ENCODE measurements at places on chromosomes 3 and 15. TPM values are rescaled to one million over a fixed set of nuclear protein-coding genes. Genes with fewer than 3 reads are reported as not detected.

- no peak for DNase-seq
Observed at GRCh38 chr3:89787979-89788378, 680.6 kb downstream of the EPHA3 start.

DNA sequence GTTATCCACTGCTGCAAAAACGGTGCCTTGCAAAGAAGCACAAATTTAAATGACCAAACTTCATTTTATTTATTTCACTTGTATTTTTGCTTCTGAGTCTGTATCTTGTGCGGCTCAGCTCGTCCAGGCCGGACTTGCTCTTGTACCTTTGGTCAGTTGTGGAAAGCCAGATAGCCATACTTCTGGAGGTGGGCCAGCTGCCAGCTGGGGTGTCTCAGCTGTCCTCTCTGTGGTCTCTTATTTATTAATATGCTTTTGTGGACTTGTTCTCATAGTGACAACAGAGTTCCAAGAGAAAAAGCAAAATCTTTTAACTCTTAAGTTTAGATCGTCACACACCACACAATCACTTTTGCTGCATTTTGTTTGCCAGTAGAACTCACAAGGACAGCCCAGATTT lies 87.7 kb downstream of the IL1RAP start:
- DNase-seq = peak; percentile 19

DNA sequence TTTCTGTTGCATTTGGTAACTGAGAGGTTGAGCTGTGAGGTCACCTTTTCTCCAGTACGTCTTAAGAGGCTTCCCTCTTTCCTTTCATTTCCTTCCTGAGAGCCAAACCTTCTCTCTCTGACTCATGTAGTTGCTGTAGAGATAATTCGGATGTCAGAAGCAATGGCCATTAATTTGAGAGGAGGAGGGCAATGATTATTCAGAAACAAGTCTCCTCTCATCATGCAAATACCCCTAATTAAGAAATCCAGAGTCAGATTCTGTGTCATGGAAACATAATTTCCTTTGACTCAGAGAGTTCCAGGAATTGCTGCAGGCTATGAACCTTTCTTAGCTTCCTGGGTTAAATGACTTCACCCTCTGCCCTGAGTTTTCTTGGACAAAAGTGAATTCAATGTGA lies 59.0 kb upstream of the GSK3B start:
- DNase-seq = no peak

GRCh38 chr3:85360742-85361387 lies 402.1 kb downstream of the CADM2 start:
- DNase-seq = no peak

DNA sequence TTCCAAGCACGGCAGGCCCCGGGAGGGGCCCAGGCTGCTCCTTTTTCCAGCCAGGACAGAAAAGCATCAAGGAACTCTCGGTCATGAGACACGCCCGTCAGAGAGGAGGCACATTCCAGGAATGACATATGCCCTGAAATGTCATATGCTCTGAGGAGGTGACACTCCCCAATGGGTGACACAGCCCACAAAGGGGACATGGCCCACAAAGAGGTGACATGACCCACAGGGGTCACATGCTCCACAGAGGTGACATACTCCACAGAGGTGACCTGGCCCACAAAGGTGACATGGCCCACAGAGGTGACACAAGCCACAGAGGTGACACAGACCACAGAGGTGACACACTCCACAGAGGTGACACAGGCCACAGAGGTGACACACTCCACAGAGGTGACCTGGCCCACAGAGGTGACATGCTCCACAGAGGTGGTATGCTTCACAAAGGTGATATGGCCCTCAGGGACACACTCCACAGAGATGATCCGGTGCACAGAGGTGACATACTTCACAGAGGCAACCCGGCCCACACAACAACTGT lies 79.2 kb downstream of the ABHD5 start:
- DNase-seq = no peak

The SCN5A gene
- total RNA-seq = 0.72 TPM

DNA sequence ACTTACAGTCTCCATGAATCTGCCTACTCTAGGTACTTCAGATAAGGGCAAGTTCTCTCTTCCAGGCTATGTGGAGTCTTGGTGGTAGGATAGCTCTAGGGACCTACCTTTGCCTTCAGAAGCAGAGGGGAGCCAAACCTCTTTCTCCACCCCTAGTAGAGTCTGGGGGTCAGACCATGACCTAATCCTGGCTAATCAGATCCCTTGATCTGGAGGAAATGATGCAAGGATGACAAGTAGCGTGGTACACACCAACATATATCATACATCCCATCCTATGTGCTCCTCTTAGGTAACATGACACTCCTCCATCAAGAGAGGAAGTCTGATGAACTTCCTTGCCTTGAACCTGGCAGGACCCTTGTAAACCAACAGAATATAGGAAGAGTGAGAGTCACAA lies 15.4 kb upstream of the PLA2G4F start:
- DNase-seq = no peak

The ROBO2 gene
- total RNA-seq = 1.3 TPM

DNA sequence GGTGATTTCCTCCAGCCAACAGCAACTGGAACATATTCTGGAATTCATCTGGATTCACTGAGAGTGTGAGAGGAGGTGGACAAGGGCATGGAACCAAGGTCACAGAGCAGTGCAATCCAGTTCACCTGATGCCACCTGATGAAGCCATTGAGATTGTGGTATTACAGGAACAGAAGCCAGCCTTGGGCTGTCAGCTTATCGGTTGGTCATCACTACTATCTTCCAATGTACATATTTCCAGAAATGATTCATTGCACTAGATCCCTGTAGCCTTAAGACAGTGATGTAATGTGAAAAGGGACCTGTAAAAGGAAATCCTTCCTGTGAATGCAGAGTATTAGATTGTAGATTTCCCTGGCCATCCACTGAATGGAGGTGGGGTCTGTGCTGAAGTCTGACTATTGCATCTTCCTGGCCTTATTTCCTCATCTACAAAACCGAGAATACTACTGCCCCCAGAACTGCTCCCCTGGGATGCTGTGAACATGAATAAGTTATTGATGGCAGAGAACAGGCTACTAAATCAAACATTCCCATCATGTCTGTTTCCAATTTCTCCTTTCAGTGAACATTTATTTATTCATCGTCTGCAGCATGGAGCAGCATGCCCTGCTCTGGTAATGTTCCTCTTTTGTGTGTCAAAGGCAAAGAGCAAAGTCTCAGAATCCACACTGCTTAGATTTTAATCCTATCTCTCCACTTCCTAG lies 47.4 kb upstream of the TPM1 start:
- DNase-seq = no peak

GRCh38 chr3:129132097-129132866 lies 10.7 kb upstream of the RAB43 start:
- no peak for DNase-seq

- no peak for DNase-seq
Observed at GRCh38 chr15:92049290-92049989, 195.9 kb downstream of the SLCO3A1 start.

DNA sequence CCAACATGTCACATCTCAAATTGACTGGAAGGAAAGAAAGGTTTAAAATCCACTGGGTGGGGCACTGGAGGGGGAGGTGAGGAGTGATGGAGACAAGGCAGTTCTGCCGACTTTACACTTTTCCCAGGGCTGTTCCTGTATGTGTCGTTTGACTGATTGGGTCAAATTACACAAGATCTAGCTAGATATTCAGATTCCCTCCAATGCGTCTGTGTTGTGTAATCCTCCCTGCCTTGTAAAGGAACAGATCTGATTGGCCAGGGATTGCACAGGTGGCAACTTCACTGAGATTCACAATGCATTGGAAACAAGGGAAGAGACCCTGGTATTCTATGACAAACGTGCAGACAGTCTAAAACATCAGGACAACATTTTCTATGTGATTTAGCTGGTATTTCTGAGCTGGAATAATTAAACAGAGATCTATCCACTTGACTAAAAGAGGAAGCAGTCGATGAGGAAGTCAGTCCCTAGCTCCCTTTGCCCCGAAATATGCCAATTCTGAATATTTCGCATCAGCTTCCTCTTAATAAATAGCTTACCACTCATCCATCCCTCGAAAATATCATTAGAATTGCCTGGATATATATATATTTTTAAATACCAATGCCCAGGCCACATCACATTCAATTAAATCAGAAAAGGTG lies 312.9 kb downstream of the RORA start:
- no peak for DNase-seq

DNA sequence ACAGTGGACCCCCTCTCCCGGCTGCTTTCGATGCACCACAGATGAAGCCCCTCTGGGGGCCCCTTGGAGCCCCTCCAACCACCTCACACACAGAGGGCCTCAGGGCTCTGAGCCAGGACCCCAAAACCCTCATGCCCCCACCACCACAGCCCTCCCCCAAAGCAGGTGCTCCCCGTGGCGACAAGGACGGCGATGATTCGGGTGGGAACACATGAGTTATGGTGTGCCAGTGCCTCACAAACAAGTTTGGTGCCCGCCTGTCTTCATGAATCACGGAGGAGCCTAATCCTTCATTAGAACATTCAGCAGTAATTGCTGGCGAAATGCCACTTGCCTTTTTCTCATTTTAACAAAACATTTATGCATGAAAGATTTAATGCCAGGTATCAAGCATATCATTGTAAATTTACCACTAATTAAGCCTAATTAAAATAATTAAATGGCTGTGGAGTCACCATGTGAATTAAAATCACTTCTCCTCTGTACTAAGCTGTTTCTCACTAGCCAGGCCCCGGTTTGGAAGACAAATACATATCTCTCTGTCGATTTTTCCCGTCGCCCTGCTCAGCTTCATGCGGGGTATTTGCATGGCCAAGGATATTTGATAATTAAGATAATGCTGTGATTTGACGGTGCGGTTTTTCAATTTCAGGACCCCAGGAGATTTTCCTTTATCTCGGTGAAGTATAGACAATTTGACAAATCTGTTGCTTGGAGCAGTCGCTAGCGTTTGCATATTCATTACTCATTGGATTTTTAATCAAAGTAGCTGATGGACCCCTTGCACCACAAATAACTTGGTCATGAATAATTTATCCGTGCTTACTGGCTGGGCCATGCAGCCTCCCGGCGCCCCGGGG lies 157.0 kb downstream of the TLE3 start:
- DNase-seq = no peak

The FOXB1 gene
- total RNA-seq = not detected

The GP5 gene
- total RNA-seq = 0.22 TPM

DNA sequence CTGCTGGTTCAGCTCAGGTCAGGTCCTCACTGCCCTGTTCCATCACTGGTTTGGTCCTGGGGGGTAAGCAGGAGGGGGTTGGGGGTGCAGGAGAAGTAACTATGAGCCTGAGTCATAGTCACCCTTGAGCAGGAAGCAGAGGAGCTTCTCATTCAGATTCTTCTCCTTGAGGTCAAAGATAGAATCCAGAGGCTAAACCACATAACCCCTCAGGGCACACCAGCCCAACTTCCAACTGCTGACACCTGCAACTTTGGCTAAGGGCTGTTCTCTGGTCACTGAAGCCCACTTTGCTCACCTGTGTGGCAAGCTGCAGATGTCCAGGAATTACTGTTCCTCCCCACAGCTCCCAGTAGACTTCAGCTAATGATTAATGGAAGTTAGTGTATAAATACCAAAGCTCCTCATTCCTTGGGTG lies 48.8 kb upstream of the LRRFIP2 start:
- DNase-seq = peak; percentile 38

DNA sequence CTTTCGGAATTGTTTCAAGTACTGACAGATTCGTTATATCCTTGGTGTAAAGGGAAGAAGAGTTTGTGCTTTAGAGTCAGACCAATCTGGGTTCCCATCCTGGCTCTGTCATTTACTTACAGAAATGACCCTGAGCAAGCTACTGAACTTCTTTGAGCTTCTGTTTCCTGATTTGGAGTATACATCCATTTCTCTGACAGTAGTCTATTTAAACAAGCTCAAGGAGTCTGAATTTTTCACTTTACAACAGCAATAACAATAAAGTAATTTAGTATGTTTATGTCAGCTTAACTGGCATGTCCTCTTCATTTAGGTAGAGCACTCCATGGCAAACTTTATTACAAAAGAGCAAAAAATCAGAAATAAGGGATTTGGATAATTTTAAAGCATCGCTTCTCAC lies 27.8 kb downstream of the FAM98B start:
- DNase-seq = no peak

The GHSR gene
- not detected for total RNA-seq

The EPB42 gene
- total RNA-seq = not detected

DNA sequence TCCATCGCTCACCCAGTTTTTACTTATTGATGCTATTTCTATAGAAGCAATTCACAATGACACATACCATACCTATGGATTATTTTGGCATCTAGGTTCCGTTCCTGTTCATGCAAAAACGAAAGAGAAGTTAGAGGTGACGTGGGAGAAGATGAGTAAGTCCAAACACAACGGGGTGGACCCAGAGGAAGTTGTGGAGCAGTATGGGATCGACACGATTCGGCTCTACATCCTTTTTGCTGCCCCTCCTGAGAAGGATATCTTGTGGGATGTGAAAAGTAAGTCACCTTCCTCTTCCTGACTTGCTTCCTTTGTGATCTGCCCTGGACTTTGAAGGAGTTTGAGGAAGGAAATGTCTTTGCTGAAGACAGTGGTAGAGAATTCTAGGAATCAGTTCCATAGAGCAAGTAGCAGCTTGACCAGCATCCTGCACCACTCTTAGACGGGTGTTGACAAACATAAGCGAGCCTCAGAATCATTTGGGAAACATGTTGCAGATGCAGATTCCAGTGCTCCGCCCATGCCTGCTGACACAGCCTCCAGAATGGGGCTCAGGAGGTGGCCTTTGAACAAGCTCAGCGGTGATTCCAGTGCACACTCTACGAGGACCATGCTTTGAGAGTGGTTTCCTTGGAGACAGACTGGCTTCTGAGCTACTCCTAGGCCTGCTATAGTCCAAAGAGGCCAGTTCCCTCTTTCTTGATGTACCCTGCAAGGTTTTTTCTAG lies 78.4 kb upstream of the LIMD1 start:
- no peak for DNase-seq

The DUOXA1 gene
- 1.4 TPM for total RNA-seq

- no peak for DNase-seq
Observed at GRCh38 chr3:176208915-176209314, 988.4 kb downstream of the TBL1XR1 start.

DNA sequence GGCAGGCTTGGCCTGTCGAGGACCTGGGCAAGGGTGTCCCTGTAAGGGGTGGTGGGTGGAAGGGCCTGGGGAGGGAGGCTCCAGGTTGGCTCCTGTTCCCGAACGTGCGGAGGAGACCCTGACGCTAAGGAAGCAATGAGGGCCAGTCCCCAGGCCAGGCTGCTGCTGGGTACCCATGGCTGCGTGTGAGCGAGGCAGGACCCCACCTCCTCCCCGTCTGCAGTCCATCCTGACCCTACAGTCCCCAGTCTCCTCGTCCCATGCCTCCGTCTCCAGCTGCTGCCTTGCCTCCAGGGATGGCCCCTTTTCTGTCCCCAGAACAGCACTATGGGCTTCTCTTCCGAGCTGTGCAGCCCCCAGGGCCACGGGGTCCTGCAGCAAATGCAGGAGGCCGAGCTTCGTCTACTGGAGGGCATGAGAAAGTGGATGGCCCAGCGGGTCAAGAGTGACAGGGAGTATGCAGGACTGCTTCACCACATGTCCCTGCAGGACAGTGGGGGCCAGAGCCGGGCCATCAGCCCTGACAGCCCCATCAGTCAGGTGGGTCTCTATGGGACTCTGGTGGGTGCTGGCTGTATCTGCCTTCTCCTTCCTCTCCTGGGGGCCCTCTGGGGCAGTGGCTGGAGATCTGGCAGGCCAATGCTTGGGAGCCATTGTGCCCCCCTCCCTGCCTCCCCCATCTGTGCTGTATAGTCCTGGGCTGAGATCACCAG lies 571 bp downstream of the FES start:
- DNase-seq = no peak

The LRTM1 gene
- total RNA-seq = not detected

Data from kidney (tissue), 22 donors.